ENCODE measurements at places on chromosomes 16 and 17. TPM values are rescaled to one million over a fixed set of nuclear protein-coding genes. Genes with fewer than 3 reads are reported as not detected.

- H3K4me1 ChIP-seq, result no peaks in the 10 kb centered on the region
- no peak overlapping the region for H3K4me3 ChIP-seq
- no peaks in the 10 kb centered on the region for H3K27me3 ChIP-seq
- H3K27ac ChIP-seq, result no peak overlapping the region
These were observed 14.2 kb downstream of the MYO18A start for GRCh38 chr17:29165800-29166506.

CHST4 gene
- not detected for total RNA-seq

GRCh38 chr16:88356124-88356726, 26.5 kb upstream of the ZNF469 start:
- no peak overlapping the region for H3K4me3 ChIP-seq
- no peaks in the 10 kb centered on the region for H3K4me1 ChIP-seq
- H3K36me3 ChIP-seq, result no peaks in the 10 kb centered on the region
- no peaks in the 10 kb centered on the region for H3K27me3 ChIP-seq

CFAP97D1 gene
- total RNA-seq, result not detected

SHCBP1 gene
- total RNA-seq, result 1.9 TPM

PRAC1 gene
- total RNA-seq, result not detected

CIBAR2 gene
- total RNA-seq, result not detected

ZNF652 gene
- total RNA-seq, result 32.6 TPM

- no peaks in the 10 kb centered on the region for H3K4me1 ChIP-seq
- DNase-seq, result no peak
- H3K27ac ChIP-seq, result no peak overlapping the region
- H3K27me3 ChIP-seq, result no peaks in the 10 kb centered on the region
- H3K36me3 ChIP-seq, result peaks cover 86% of the 10 kb centered on the region
- H3K4me3 ChIP-seq, result no peak overlapping the region
These were observed 10.3 kb downstream of the FLCN start for GRCh38 chr17:17226451-17227265.

Data from esophagus squamous epithelium (tissue), 5 donors.